ENCODE measurements at places on chromosomes 6 and 20. TPM values are rescaled to one million over a fixed set of nuclear protein-coding genes. Genes with fewer than 3 reads are reported as not detected.
A peak's percentile ranks its signal among the peaks of the same experiment; 100 is the strongest.

DNA sequence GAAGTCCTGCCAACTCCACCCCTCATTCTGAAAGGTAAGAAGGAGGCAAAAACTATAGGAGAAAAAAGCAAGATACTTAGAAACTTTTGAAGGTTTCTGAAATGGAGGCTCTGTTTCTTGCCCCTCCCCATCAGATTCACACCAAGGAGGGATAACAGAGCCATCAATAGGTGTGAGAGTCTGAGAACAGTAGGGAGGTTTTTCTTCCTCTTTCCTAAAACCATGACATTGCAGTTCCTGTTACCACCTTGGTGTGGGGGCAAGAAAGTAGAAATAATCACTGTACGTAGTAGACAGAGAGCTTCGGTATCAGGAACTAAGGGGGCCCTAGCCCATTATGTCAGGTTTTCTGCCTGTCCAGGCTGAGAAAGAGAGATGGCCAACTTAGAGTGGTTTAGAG is 333.3 kb upstream of the SYNCRIP start:
- H3K27ac ChIP-seq: no peak overlapping the region
- H3K4me3 ChIP-seq: no peak overlapping the region
- DNase-seq: no peak
- H3K36me3 ChIP-seq: no peaks in the 10 kb centered on the region

DNA sequence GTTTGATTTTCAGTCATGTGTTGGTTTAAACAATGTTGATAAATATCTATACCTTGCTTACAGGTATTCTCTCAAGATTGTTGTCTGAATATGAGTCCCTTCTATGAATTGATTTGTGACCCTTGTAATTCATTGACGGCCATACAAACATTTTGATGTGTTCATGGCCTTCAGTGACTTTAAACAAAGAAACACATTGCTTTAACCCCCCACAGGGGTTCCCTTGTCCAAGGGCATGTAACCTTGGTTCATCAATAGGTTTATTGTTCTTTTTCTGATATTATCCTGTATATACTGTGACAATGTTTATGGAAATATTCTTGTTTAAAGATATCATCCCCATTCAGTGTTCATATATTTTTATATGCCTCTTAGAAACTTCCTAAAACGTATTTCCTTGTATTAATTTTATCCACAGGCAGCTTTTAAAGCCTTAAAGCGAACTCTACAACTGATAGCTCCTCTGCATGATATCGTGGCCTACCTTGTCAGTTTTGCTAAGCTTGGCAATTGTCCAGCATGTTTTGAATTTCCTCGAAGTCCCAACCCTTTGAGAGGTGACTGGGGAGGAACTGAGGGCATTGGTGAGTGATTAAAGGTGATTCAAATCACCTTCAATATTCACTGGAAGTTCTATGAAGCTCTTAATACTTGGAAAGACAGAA is 87.0 kb downstream of the CD164 start:
- H3K4me1 ChIP-seq: no peaks in the 10 kb centered on the region
- DNase-seq: no peak
- no peaks in the 10 kb centered on the region for H3K36me3 ChIP-seq
- H3K4me3 ChIP-seq: no peak overlapping the region
- H3K27ac ChIP-seq: no peak overlapping the region
- H3K27me3 ChIP-seq: no peaks in the 10 kb centered on the region

CYP24A1 gene
- total RNA-seq: 0.58 TPM

DNA sequence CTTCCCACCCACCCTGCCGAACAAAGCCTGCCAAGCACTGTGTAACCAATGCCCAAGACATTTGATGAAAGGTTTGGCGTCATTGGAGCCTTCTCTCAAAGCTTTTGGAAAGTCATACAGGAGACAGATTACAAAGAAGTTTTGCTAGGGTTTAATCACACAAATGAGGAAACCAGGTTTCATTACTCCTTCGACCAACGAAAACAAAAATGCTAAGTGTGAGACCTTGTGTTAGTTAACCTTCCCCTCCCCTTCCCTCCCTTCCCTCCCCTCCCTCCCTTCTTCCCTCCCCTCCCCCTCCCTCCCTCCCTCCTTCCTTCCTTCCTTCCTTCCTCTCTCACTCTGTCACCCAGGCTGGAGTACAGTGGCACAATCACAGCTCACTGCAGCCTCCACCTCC is 96.1 kb upstream of the CD83 start:
- no peak overlapping the region for H3K27ac ChIP-seq
- DNase-seq: no peak
- H3K27me3 ChIP-seq: no peaks in the 10 kb centered on the region

DNA sequence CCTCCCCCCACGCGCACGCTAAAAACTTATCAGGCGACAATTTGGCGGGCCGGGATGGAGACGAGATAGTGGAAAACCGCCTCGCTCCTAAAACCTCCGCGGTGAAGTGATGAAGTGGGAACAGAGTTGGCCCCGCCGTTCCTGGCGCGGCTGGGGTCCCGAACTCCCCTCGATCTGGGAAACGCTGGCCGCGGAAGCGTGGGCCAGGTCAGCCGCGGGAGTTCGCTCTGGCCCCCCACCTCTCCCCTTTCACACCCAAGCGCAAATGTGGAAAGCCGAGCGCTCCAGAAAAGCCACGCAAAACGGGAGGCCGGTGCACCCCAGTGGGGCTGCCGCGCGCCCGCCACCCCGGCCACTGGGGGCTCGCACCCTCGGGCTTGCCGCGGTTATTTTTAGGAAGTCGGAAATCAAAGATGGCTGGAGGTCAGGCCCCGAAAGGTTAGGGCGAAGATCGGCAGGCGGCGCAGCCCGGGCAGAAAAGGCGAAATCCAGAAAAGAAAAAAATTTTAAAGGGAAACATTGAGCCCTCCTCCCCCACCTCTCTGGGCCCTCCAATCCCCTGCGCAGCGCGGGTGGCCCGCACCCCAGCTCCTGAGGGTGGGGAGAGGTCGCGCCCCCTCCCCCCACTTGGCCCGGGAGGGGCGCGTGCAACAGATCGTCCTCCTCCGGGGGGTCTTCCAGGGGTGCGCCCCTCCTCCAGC is 1.0 kb downstream of the SALL4 start:
- DNase-seq: no peak
- H3K36me3 ChIP-seq: no peaks in the 10 kb centered on the region
- H3K27ac ChIP-seq: no peak overlapping the region
- H3K4me3 ChIP-seq: no peak overlapping the region
- peaks cover 8% of the 10 kb centered on the region for H3K4me1 ChIP-seq

NKX2-4 gene
- not detected for total RNA-seq

DNA sequence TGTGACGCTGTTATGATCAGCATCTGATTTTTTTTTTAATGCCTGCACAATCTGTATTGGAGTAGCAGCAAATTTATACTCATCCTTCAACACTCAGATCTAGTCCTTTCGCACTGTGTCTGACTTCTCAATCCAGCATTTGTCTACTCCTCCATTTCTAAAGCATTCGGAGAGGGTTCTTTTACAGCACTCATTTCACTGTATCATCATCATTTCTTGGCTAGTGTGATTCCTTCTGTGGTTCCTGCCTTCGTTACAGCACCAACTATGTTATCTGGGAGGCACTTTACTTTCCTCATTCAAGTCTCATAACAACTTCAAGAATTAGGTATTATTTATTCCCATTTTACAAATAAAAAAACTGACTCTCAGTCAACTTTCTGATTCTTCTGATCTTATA is 18.0 kb downstream of the NUDT3 start:
- peaks cover 2% of the 10 kb centered on the region for H3K4me1 ChIP-seq
- H3K36me3 ChIP-seq: no peaks in the 10 kb centered on the region
- no peaks in the 10 kb centered on the region for H3K27me3 ChIP-seq
- H3K27ac ChIP-seq: peak overlapping the region; percentile 39
- no peak for DNase-seq

DNA sequence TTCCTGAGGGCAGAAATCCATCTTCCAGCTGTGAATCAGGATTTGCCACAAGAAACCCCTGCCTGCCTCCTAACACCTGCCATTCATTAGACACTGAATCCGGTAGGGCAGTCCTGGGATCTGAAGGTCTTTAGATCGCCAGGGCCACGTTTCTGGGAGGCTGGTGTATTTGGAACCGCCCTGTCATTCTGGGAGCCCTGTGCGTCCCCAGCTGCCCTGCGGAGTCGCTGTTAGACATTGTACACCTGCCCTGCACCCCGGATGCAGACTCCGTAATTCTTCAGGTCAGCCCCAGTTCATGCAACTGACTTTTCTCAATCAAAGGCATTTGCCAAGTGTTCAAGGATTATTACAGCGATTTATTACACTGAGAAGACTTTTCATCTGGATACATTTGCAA is 193.2 kb downstream of the TBC1D7 start:
- no peaks in the 10 kb centered on the region for H3K36me3 ChIP-seq
- H3K4me3 ChIP-seq: no peak overlapping the region
- H3K4me1 ChIP-seq: no peaks in the 10 kb centered on the region

DNA sequence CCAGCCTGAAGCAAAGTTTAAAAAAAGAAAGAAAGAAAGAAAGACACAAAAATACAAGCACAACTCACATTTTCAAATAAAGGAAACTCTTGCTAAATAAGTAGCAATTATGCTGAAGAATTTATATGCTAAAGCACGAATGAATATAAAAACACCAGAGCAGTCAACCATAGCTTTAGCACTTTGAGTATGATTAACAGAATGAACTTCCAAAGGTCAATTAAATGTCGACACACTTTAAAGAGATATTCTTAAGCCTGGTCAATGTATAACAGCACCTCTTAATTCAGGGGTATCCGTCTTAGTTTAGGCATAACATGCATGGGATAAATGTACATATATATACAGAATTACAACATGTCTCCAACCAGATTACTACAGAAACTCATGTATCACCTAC is 125.9 kb downstream of the OGFRL1 start:
- H3K27me3 ChIP-seq: no peaks in the 10 kb centered on the region
- no peak overlapping the region for H3K27ac ChIP-seq
- H3K4me1 ChIP-seq: no peaks in the 10 kb centered on the region

- no peaks in the 10 kb centered on the region for H3K36me3 ChIP-seq
- H3K27ac ChIP-seq: no peak overlapping the region
- no peaks in the 10 kb centered on the region for H3K27me3 ChIP-seq
- DNase-seq: no peak
Observed at GRCh38 chr6:69232911-69233448, 563.8 kb downstream of the LMBRD1 start.

DNA sequence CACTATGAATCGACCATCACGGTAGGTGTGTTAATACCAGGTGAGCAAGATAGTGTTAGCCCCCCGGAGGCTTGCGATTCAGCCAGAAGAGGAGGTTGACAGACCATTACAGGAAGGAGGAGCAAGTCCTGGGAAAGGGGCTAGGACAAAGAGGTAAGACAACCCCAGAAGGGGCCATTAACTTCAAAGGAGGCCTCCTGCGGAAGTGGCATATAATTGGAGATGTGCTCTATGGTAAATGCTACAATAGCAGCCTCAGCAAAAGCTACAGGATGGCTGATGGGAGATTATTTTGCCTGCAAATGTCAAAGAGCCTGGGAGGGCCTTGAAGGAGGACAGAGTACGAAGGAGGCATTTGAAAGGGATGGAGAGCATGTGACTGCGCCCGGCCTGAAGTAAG is 108.6 kb upstream of the CITED2 start:
- DNase-seq: no peak
- H3K27me3 ChIP-seq: no peaks in the 10 kb centered on the region
- no peaks in the 10 kb centered on the region for H3K4me1 ChIP-seq

TREML4 gene
- total RNA-seq: not detected

TMC2 gene
- total RNA-seq: not detected

GRCh38 chr20:56826705-56827665 is 197.9 kb downstream of the TFAP2C start:
- no peak overlapping the region for H3K4me3 ChIP-seq
- no peaks in the 10 kb centered on the region for H3K36me3 ChIP-seq
- no peak for DNase-seq
- no peaks in the 10 kb centered on the region for H3K27me3 ChIP-seq
- no peaks in the 10 kb centered on the region for H3K4me1 ChIP-seq

KCNB1 gene
- not detected for total RNA-seq

GRCh38 chr20:60667641-60668040 is 584.4 kb upstream of the CDH4 start:
- H3K27ac ChIP-seq: no peak overlapping the region
- no peak for DNase-seq
- H3K27me3 ChIP-seq: no peaks in the 10 kb centered on the region

DNA sequence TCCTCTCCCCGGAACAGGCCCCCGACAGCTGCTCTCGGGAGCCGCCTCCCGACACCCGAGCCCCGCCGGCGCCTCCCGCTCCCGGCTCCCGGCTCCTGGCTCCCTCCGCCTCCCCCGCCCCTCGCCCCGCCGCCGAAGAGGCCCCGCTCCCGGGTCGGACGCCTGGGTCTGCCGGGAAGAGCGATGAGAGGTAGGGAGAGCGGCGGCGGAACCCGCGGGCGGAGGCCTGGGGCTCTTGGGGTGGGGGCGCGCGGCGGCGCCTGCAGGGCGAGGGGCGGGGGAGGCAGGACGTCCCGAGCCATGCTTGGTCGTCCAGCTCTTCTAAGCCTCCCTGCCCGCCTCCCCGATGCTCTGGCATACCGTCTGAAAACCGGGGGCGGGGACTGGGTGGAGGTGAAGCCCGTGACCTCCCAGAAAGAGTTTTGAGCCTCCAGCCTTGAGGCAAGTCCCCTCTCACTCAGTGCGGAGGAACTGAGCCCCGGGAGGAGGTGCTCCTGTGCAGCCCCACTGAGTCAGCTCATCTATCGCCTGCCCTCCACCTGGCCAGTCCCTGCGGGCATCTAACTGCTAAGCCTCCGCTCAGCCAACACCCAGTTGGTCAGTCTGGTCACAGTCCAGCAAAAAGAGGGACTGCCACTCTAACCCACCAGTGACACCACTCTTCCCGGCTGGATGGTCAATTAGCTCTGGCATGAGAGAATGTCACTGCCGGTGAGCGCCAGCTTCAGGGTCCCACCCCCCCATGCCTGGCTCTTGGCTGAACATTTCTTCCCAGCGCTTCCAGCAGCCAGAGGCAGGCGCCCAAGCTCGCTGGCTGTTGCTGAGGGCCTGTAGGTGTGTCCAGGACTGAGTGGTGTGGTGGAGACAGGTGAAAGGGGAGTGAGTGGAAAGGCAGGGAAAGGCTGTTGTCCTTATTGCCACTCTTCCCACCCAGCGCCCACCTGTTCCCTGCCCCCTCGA is 482 bp downstream of the DDR1 start:
- DNase-seq: peak; percentile 59
- H3K27me3 ChIP-seq: no peaks in the 10 kb centered on the region
- no peaks in the 10 kb centered on the region for H3K36me3 ChIP-seq
- peak overlapping the region; percentile 62 for H3K4me3 ChIP-seq
- peak overlapping the region; percentile 76 for H3K27ac ChIP-seq

DNA sequence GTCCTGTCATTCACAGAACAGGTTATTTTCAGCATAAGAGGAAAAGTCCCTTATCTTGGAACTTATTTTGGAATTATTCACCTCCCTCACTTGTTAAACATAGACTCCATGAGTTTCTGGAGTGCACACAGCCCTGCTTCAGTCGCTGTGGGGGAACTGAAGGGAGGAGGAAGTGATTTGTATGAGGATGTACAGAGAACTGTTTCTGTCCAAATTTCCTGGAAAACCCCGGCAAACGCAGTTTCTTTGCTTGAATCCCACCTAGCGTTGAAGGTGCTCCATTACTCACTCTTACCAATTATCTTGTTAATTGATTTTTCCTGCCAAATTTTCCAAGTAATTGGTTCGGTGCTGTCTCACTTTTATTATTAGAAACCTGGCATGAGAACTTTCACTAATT is 78.0 kb upstream of the AGPAT4 start:
- H3K27me3 ChIP-seq: no peaks in the 10 kb centered on the region
- no peaks in the 10 kb centered on the region for H3K4me1 ChIP-seq
- no peak overlapping the region for H3K4me3 ChIP-seq
- no peaks in the 10 kb centered on the region for H3K36me3 ChIP-seq

- H3K27ac ChIP-seq: no peak overlapping the region
- H3K36me3 ChIP-seq: no peaks in the 10 kb centered on the region
- H3K4me3 ChIP-seq: no peak overlapping the region
- H3K27me3 ChIP-seq: peaks cover 6% of the 10 kb centered on the region
- DNase-seq: no peak
Observed at GRCh38 chr20:59078231-59078630, 35.6 kb upstream of the PRELID3B start.

PPP1R3G gene
- not detected for total RNA-seq

THBD gene
- total RNA-seq: 0.31 TPM

Data from CD8-positive, alpha-beta memory T cell (primary cell).